ENCODE measurements at places on chromosomes 5 and 9.

DNA sequence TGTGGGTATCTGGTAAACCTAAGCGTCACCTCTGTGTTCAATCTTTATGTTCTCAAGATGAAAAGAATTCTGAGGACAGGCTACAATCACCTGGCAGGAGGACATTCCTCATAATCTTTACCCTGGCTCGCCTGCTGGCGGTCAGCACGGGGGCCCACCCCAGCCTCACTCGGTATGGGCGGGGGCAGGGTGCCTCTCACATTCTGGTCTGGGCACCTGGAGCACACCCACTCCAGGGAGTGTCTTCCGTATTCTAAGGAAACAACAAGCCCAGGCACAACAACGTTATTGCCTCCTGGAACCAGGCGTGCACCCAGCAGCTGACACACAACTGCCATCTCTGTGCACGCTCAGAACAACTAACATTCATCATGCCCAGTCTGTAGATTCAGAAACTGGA lies 179.8 kb downstream of the ROR2 start:
- no peak for DNase-seq

- no peak for DNase-seq
These were observed 1.2 kb downstream of the MAPK9 start for GRCh38 chr5:180290568-180291233.

DNA sequence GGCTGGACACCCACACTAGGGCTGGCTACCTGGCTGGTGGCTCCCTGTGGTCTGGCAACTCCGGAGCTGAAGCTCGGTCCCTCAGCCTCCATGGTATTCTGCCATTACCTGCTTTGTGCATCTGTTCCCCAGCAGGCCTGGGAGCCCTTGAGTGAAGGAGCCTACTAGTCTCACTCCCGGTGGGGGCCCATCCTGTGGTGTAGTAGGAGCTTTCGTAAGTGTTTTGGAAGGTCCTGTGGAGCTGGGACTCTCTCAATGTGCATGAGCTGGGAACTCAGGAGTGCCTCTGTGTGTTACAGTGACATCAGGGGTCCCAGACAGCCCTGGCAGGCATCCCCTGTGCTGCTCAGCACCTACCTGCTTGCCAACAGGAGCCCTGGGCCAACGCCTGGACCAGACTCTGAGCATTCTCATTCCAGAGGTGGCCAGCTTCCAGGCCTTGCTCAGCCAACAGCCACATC lies 267.1 kb downstream of the GADD45G start:
- DNase-seq, result no peak

DNA sequence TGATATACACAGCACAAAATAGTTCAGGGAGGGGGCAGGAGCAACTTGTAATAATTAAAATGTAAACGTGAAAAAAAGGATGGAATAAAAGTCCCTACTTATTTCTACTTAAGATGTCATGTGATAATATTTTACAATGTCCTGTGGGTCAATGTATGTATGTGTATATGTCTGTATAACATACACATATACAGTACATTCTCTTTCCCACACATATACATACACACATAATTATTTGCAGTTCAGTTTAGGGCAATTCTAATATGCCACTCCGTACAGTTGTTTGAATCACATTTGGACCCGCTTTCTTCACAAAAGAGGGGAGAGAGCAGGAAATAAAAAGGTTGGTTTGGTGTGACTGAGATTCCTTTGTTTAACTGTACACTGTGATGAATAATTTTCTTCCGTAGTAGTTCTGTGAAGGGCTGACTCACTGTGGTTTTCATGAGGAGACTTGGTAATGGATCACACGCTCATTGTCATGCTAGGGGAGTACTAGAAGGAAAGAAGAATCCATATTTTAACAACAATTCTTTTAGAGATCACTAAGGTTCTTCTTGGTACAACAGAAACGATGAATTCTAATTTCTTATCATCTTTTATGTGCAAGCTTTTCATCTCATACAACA lies 26.2 kb upstream of the ACOT12 start:
- no peak for DNase-seq

DNA sequence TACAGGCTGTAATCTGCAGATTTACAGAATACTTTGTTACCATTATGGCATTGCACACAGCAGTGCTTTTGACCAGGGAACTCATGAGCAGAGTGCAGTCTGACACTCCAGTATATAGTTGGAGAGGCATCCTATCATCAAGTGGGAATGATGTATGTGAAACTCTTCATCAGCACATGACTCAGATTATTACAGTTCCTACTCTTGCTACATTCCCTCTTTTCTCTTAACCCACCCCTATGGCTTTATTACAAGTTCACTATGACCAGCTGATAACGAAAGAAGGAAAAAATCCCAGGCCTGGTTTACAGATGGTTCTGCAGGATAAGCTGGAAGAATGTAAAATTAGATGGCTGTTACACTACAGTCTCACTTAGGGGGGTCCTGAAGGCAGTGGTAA lies 385.9 kb downstream of the RASEF start:
- no peak for DNase-seq

GRCh38 chr5:177565046-177565445 lies 10.7 kb upstream of the FAM193B start:
- DNase-seq, result no peak

- no peak for DNase-seq
These were observed 17.9 kb downstream of the TMEM245 start for GRCh38 chr9:109101810-109102209.

DNA sequence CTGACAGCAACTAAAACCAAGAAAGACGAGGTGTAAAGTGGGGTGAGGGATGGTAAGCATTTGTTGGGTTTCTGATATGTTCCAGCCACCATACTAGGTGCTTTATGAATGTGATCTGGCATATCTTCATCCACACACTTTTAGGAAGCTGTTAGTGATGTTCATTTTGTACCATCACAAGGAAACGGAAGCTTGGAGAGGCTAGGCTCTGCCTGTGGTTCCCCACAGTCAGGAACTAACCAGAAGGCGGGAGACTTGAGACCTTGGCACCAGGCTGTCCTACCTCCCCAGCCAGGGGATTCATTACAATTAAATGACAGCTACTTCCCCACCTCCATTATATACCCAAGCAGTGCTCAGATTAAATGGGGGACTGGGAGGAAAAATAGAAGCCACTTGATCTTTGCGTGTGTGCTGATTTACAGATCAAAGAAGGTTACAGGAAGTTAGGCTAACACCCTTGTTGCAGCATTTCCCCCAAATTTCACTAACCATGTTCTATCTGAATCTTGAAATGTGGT lies 43.0 kb downstream of the SFXN1 start:
- DNase-seq, result peak; percentile 34

DNA sequence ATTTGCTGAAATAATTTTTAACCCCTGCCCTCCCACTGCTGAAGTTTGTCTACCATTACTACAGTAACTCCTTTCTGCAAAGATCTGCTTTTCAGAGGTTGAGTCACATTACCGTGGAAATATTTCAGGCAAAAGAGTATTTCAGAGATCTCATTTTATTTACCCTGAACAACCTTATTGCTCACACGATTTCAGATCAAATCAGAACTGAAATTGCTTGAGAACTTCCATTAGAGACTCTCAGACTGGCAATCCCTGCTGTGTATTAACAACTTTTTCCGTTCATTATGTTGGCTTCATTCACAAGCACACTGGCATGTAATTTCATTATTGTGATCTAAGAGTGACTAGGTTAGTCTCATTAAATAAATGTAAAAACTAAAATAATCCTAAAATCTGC lies 16.1 kb downstream of the NR6A1 start:
- no peak for DNase-seq
